Aorta (tissue), 5 donors: ENCODE measurements at places on chromosomes 2 and 18. TPM values are rescaled to one million over a fixed set of nuclear protein-coding genes. Genes with fewer than 3 reads are reported as not detected.

GRCh38 chr2:181715033-181715630 lies 34.8 kb upstream of the NEUROD1 start:
- DNase-seq = no peak

DNA sequence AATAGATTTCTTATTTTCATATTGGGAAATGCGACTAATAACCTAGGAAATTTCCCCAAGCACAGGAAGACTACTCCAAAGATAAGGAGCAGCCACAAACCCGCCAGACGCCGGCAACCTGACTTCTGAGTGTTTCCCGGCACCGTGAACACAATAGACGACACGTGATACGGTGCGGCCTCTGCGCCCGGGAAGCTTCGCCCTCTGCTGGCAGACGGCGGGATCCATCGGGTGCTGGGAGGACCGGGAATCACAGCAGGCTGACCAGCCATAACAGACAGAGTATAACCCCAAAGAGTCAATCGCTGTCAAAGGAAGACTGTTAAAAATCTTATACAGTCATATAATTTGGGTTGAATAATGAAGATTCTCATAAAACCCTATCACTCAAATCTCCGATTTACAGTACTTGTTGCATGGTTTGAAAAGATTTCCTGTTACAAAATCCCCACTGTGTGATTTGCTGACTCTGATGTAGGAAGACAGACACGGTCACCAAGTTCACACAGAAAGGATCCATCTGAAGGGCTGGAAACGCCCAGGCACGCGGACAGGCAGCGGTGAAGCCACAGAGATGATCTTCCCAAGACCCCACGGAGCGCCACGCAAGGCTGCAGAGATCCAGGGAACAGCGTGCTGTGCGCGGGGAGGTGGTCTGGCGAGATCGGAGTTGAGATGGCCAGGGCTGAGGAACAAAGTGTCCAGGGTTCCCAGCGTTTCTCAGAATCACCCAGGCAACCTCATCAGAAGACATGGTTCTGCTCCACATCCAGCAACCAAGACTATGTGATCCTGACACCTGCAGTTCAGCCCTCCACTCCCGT lies 73.8 kb downstream of the EIPR1 start:
- peak; percentile 94 for DNase-seq

DNA sequence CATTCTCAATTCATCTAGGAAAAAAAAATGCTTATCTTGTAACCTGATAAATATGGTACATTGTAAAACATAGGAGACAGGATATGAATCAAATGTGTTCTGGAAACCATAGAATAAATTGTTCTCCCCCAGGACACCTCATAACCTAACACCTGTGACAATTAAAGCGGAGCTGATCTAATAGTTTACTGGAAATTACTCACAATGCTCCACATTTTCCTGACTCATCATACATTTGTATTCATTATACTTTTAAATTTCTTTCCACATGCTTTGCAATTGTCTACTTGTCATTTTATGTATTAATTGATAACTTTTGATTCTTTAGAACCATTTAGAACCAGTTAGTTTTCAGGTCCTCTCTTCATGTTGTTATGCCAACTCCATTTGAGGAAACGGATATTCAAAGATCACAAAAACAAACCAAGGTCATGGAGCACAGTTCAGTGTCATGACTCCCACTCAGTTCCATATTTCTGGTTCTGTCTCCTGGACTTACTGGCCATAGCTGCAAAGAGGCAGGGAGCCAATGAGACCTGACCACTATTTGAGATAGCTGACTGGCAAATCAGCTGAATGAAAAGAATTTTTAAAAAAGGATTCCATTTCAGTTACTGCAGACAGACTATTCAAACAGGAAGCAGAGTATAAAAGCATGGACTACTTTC lies 128.5 kb downstream of the CALCRL start:
- no peak for DNase-seq

The ANKRD30B gene
- not detected for total RNA-seq

DNA sequence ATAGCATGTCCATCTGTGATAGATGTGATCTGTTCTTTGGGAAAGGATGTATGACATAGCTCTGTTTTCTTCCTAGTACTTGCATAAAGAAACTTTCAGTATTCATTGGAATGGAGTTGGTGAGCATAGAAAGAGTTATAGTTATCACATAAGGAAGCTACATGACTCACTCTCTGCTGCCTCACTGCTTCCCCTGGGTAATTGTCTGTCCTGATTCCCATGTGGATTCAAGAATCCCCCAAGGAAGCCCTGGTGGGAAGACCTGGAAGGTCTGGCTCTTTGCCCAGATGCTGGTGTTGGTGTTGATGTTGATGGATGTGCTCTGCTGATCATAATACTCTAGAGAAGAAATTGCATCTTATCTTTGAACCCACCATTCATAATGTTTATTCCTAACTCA lies 60.6 kb downstream of the PTPN4 start:
- DNase-seq = no peak

The STARD6 gene
- total RNA-seq = not detected

GRCh38 chr2:45748239-45748638 lies 96.8 kb downstream of the PRKCE start:
- no peak for DNase-seq

The ATP5MC3 gene
- 89.7 TPM for total RNA-seq

DNA sequence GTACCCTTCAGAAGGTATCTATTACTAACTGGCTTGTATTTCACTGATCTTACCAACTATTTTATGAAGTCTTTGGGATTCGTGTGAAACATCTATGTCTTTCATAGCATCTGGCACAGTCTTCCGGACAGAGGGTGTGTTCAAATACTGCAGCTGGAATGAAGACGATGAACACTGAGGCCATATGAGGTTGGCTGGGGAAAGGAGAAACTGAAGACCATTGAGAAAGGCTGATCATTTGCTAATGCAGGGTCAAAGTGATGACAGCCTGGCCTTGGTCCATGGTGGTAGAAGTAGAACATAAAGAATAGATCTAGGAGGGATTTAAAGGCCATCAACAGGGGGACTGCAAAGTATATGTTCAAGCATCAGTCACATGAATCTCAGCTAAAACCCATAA lies 132.7 kb downstream of the CCBE1 start:
- no peak for DNase-seq

GRCh38 chr2:39625193-39625926 lies 40.4 kb upstream of the TMEM178A start:
- DNase-seq = no peak

GRCh38 chr2:144528108-144528507 lies 8.2 kb upstream of the ZEB2 start:
- DNase-seq = peak; percentile 50

DNA sequence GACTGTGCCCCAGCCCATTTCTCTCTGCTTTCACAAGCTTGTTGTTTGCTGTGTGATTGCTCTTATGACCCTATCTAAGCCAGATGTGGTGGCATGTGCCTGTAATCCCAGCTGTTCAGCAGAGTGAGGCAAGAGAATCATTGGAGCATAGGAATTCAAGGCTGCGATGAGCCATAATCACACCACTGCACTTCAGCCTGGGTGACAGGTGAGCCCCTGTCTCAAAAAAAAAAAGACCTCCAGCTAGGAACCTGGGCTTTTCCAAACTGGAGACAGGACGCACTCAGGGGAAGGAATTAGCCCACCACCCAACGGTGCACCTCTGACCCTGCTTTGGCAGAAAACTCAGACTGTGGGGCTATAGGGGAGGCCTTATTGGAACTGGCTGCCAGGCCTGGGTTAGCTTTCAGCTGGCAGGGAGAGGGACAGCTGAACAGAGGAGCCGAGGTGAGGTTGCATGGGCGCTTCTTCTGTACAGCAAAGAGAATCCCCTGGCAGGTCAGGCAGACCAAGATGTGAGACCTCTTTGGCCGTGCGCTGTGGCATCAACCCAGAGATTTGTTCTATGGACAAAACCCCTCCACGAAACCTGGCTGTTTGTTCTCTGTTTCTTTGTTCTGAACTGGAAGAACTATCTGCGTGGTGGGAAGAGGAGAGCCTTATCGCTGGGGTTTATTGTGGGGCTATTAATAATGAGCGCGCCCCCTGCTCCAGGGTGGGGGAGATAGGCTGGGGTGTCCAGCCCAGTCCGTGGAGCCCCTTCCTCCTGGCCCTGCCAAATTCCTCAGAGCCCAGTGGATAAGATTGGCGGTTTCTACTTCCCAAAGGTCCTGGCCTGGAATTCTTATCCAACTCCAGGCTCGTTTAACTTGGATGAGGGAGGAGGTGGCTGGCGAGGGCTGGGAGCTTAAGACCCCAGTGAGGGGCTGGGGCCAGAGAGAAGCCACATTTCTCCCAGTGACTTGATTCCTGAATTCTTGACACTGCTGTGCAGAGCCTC lies 38.8 kb upstream of the SMAD7 start:
- DNase-seq = no peak

DNA sequence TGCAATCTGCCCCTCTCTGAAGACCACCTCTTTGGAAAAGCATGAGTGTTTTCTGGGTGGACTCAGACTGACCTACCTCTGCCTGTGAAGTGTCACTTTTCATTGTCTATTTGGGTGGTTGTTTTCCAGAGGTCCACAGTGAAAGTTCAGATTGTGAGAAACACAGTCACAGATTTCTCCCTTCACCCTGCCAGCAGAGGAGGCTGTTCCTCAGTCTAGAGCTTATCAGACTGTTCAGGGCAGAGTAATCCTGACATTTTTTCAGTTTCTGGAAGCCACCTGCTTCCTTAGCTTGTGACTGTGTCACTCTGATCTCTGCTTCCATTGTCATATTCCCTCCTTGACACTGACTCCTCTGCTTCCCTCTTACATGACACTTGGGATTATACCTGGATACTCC lies 55.4 kb upstream of the RMP24 start:
- no peak for DNase-seq

The VPS4B gene
- total RNA-seq = 58.3 TPM

The CCDC148 gene
- total RNA-seq = 0.52 TPM

The EXOC6B gene
- total RNA-seq = 45.9 TPM

GRCh38 chr2:54522624-54523281 lies 66.6 kb downstream of the SPTBN1 start:
- no peak for DNase-seq
